ENCODE measurements at places on chromosomes 6 and 20. TPM values are rescaled to one million over a fixed set of nuclear protein-coding genes. Genes with fewer than 3 reads are reported as not detected.

DNA sequence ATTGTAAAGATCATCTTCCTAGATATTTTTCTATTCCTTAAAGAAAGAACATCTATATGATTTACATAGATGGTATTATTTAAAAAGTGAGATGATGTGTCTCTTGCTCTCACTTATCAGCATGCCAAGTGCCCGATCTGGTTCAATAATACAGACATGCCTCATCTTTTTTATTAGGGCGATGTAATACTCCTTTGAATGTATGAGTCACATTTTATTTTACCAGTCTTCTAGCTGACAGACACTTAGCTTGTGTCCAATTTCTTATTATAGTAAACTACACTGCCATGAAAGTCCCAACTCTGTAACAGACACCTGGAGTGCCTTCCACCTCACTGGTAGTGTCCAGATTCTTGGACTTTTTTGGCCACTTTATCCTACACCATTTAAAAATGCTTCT, 586.6 kb upstream of the BTBD3 start:
- no peak overlapping the region for H3K4me3 ChIP-seq
- no peak for DNase-seq
- no peaks in the 10 kb centered on the region for H3K27me3 ChIP-seq

DNA sequence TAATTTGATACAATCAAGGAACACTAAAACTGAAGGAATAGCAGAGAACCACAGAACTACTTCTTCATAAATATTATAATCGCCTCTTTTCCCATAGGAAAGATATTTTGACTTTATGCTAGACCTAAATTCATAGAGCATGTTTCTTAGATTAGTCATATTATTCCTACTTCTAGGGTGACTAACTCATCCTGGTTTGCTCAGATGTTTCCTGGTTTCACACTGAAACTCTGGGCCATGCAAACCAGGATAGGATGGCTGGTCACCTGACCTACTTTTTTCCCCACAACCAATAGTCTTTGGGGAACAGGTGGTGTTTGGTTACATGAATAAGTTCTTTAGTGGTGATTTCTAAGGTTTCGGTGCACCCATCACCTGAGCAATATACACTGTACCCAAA, 42.8 kb downstream of the MMS22L start:
- no peaks in the 10 kb centered on the region for H3K4me1 ChIP-seq
- no peaks in the 10 kb centered on the region for H3K27me3 ChIP-seq
- no peak for DNase-seq
- peaks cover 8% of the 10 kb centered on the region for H3K36me3 ChIP-seq
- H3K27ac ChIP-seq, result no peak overlapping the region
- no peak overlapping the region for H3K4me3 ChIP-seq

DNA sequence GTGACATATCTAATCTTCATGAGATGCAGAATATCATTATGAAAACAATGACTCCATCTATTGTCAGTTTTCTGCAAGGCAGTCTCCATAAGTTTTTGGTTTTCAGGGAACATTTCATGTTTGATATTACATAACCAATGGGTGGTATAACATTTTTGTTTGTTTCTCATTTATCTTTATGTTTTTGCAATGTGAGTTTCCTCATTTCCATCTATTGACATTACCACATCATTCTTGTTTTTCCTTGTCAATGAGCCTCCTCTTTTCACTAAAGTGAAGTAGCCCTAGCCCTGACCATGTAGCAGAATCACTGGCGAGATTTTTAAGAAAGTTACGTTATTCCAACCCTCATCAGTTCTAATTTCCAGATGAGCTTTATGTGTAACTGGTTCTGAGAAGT, 4.4 kb downstream of the EFHC1 start:
- no peaks in the 10 kb centered on the region for H3K36me3 ChIP-seq
- no peak for DNase-seq
- no peaks in the 10 kb centered on the region for H3K4me1 ChIP-seq
- H3K27me3 ChIP-seq, result peaks cover under 1% of the 10 kb centered on the region
- no peak overlapping the region for H3K4me3 ChIP-seq
- no peak overlapping the region for H3K27ac ChIP-seq

DNA sequence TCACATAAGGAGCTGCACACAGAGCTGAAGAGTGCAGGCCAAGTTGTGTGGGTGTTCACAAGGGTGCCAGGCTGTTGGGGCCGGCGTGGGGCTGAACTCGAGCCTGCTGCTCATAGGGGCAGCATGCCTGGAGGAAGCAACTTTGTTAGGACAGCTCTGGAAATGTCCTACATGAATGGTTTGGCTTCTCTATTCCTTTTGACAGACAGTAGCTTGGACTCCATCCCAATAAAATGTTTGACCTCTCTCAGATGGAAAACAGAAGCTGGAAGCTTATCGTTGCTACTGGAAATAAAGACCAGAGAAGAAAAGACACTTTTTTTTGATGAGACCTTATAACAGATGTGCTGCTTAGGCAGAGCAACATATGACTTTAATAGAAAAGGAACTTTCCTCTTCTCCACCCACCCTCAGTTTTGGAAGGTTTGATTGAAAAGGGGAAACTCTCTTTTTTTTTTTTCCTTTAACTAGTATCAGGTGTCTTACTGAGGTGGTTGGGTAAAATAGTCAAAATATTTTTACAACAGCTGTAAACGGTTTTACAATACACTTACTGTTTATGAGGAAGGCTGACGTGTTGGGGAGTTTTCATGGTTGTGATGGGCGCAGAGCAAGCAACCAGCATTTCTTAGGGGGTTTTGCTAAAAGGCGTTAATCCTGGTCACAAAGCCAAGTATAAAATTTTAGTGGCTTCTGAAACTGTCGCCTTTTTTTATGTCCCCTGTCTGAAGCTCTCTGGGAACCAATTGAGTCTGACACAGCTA, 80.7 kb upstream of the EEF1E1 start:
- no peak for DNase-seq
- no peak overlapping the region for H3K4me3 ChIP-seq
- H3K4me1 ChIP-seq, result peaks cover 5% of the 10 kb centered on the region
- H3K27ac ChIP-seq, result no peak overlapping the region
- H3K36me3 ChIP-seq, result no peaks in the 10 kb centered on the region

DNA sequence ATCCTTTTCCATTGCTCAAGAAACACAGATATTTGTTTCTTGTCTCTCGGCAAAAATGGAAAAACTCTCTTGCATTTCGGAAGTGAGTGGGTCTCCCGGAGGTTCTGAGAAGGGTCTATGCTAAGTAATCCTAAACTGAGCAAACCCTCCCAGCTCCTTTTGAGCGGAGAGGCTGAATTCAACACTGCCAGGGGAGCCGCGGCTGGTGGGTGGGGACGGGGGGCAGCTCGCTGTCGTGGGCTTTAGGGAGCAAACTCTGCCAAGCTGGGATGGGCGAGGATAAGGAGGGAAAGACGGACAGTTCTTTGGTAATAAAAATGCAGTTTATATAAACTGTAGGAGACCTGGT, 211.4 kb downstream of the FOXC1 start:
- H3K4me3 ChIP-seq, result no peak overlapping the region
- peaks cover 2% of the 10 kb centered on the region for H3K27me3 ChIP-seq
- no peaks in the 10 kb centered on the region for H3K36me3 ChIP-seq
- H3K4me1 ChIP-seq, result peaks cover 5% of the 10 kb centered on the region

GRCh38 chr6:71031912-71032311, 75.1 kb upstream of the B3GAT2 start:
- H3K4me1 ChIP-seq, result peaks cover 22% of the 10 kb centered on the region
- DNase-seq, result no peak
- H3K27me3 ChIP-seq, result no peaks in the 10 kb centered on the region
- no peaks in the 10 kb centered on the region for H3K36me3 ChIP-seq
- no peak overlapping the region for H3K4me3 ChIP-seq

GRCh38 chr6:149079911-149080491, 237.5 kb upstream of the TAB2 start:
- no peak overlapping the region for H3K4me3 ChIP-seq
- peaks cover 5% of the 10 kb centered on the region for H3K4me1 ChIP-seq
- no peak for DNase-seq
- H3K27me3 ChIP-seq, result no peaks in the 10 kb centered on the region

DNA sequence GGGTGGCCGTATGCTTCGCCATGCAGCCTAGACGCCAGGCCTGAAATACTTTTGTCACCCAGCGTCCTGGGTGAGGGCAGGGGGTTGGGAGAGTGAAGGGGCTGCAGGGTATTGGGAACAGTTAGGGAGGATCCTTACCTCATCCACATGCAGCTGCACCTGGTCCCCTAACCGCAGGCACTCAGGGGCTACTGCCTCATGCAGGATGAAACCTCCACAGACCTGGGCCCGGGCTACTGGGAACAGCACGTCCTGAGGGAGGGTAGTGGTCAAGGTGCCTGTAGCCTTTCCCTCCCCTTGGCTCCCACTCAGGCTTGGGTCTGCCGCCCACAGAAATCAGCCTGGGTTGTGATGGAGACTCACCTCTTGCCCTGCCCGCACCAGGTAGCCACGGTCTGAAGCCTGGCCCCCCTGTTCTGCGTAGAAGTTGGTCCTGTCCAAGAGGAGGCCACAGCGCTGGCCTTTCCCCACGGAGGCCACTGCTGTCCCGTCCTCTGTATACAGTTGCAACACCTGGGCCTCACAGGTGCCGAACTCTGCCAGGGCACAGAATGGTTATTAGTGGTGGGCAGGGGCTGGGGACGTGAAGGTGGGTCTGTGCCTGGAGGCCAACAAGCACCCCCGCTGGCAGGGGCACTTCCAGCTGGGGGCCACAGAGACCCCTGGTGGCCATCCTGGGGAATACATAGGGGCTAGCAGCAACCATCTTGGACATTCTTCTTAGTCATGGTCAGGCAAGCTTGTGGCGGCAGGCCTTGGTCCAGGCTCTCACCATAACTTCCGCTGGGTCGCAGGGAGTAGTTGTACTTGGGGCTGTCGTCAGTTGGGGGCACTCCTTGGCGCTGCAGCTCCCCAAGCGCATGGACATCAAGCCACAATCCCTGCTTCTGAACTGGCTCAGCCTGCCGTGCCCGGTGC, 8.6 kb downstream of the AARS2 start:
- H3K4me3 ChIP-seq, result no peak overlapping the region
- H3K4me1 ChIP-seq, result peaks cover 2% of the 10 kb centered on the region
- no peak overlapping the region for H3K27ac ChIP-seq
- DNase-seq, result peak; percentile 62
- H3K27me3 ChIP-seq, result peaks cover 12% of the 10 kb centered on the region
- peaks cover under 1% of the 10 kb centered on the region for H3K36me3 ChIP-seq

DNA sequence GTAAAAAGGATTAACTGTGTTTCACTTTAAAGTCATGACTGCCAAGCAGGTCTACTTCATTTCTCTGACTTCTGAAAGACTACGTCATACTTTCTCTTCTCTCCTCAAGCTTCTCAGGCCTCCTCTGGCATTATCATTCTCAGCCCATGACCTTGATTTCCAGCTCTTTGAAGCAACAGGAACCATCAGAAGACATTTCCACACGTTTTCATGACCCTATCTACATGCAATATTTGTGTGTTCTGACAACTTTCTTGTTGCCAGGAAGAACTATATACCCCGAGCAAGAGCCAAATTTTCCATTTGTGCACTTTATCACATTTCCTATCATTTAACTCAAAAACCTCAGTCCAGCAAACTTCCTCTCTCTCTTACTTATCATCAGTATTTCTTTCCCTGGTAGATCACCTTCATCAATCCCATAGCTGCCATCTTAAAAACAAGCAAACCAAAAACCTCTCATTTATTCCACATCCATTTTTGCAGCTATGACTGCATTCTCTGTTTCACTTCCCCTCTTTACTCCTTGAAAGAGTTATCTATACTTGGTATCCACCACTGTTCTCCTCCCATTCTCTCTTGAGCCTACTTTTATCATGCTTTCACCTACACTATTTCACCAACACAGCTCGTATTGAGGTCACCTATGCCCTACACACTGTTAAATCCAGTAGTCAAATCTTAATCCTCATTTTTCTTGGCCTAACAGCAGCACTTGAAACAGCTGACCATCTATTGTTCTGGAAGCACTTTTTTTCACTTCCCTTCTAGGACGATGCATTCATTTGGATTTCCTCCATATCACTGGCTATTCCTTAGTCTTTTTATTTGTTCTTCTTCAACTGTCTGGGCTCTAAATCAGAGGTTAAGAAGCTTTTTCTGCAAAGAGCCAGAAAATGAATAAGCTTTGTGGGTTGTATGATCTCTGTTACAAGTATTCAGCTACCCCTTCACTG, 47.1 kb downstream of the STX7 start:
- H3K4me3 ChIP-seq, result no peak overlapping the region
- no peaks in the 10 kb centered on the region for H3K27me3 ChIP-seq

DNA sequence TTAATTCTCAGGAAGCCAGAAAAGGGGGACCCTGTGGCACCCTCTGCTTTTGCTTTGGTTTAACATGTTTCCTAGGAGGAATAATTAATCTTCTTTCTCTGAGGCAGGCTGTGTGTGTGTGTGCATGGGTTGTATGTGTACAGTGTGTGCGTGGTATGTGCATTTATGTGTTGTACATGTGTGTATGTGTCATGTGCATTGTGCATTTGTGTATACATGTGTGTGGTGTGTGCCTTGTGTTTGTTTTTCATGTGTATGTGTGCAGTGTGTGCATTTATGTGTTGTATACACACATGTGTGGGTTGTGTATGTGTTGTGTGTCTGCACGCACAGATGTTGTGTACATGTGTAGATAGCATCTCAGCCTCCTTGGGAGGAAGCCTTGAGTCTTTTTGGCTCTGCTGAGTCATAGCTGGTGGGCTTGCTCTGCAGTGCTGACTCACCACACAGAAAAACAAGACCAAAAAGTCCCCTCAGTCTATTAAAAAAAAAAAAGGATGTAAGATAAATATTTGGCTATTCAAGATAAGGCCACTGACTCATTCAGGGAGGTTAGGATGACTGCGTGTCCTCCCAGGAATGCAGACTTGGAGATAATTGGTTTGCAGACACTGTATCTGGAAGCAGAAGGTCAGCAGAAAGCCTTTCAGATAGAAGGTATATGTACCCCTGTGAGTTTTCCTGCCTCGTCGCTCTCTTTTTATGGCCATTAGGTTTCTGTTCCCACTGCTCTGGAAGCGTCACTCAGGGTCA, 58.6 kb downstream of the SYNJ2 start:
- peaks cover 13% of the 10 kb centered on the region for H3K4me1 ChIP-seq
- peaks cover 3% of the 10 kb centered on the region for H3K36me3 ChIP-seq
- H3K27me3 ChIP-seq, result peaks cover 8% of the 10 kb centered on the region
- no peak overlapping the region for H3K27ac ChIP-seq
- H3K4me3 ChIP-seq, result no peak overlapping the region

PDE7B gene
- not detected for total RNA-seq

CD164 gene
- total RNA-seq, result 45.5 TPM

BMP7 gene
- total RNA-seq, result 8.7 TPM

HDDC2 gene
- total RNA-seq, result 55.4 TPM

BCAS1 gene
- total RNA-seq, result 0.32 TPM
